ENCODE measurements at places on chromosomes 1 and 21.

GRCh38 chr1:181341026-181341632 is 142.2 kb upstream of the CACNA1E start:
- no peak for DNase-seq
- H3K4me1 ChIP-seq: no peaks in the 10 kb centered on the region
- peaks cover 3% of the 10 kb centered on the region for H3K27me3 ChIP-seq
- no peak overlapping the region for H3K4me3 ChIP-seq
- H3K27ac ChIP-seq: no peak overlapping the region
- no peaks in the 10 kb centered on the region for H3K36me3 ChIP-seq

DNA sequence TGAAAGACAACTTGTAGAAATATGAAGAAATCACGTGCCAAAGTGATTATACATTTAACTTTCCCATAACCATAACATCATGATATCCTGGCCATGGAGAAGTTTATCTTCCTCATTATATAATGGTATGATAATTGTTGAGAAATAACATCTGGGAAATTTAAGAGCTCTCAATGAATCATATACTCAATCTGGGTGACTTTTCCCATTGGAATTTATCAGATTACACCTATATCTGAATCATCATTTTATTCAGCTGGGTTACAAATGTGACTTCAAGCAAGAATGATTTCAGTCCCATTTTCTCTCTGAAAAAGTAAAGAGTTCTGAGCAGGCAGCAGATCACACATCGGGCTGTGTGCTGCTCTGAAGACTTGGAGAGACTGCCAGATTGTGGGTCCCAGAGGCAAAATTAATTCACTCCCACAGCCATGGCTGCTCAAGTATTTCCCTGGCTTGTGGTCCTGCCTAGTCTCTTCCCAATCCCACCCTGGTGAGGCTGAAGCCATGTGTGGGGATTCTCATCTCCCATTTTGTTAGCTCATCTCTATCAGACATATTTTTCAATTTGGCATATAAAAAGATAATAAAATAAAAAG is 278.0 kb downstream of the MRPL39 start:
- H3K36me3 ChIP-seq: no peaks in the 10 kb centered on the region
- DNase-seq: no peak
- H3K27ac ChIP-seq: no peak overlapping the region

- no peak overlapping the region for H3K27ac ChIP-seq
- no peak overlapping the region for H3K4me3 ChIP-seq
- peaks cover 10% of the 10 kb centered on the region for H3K4me1 ChIP-seq
- no peaks in the 10 kb centered on the region for H3K27me3 ChIP-seq
Measured at GRCh38 chr1:86872086-86872485, 41.8 kb downstream of the SELENOF start.

DNA sequence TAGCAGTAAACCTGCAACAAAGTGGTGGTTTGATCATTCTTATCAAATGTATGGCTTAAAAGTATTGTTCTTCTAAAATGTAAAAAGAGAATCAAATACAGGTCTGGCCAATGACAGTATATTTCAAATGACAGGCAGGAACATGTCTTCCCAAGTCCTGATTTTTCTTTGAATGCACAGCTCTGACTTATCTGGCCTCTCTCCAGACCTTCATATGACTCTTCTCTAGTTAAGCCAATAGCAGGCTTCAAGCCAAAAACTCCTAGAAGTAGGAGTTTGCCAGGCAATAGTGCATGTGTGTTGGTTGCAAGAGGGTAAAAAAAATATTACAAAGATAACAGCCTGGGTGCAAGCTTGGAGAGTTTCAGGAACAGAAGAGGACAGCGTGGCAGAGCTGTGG is 345.5 kb downstream of the SMYD3 start:
- H3K36me3 ChIP-seq: no peaks in the 10 kb centered on the region
- no peak overlapping the region for H3K4me3 ChIP-seq
- peaks cover 5% of the 10 kb centered on the region for H3K4me1 ChIP-seq
- H3K27me3 ChIP-seq: no peaks in the 10 kb centered on the region
- no peak for DNase-seq

- no peak overlapping the region for H3K4me3 ChIP-seq
- H3K4me1 ChIP-seq: no peaks in the 10 kb centered on the region
- no peaks in the 10 kb centered on the region for H3K27me3 ChIP-seq
- no peak for DNase-seq
- no peaks in the 10 kb centered on the region for H3K36me3 ChIP-seq
- H3K27ac ChIP-seq: no peak overlapping the region
Measured at GRCh38 chr1:96545935-96546656, 175.5 kb upstream of the PTBP2 start.

DNA sequence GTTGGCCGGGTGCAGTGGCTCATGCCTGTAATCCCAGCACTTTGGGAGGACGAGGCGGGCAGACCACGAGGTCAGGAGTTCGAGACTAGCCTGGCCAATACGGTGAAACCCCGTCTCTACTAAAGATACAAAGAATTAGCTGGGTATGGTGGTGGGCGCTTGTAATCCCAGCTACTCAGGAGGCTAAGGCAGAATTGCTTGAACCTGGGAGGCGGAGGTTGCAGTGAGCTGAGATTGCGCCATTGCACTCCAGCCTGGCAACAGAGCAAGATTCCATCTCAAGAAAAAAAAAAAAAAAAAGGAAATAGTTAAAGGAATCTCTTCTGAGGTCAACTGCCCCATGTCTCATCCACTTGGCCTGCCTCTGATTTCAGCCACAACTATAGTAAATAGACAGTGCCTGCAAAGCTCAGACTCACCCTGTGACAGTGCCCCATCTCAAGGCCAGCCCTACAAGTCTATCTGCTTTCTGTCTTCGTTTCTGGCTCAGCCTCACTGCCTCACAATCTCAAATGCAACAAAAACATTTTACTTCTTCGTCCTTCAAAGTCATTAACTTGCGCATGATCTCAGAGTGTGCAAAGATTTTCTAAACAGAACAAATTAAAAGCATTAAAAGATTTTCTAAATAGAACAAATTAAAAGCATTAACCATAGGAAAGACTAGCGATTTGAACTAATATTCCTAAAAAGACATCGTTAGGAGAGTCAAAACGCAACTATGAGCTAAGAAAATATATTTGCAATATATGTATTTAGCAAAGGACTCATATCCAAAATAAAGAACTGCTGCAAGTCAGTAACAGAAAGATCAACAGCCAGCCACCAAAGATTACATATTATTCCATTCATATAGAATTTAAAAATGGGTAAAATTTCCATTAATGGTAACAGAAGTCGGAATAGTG is 65.0 kb upstream of the PRDX6 start:
- H3K4me3 ChIP-seq: no peak overlapping the region
- peaks cover 5% of the 10 kb centered on the region for H3K36me3 ChIP-seq
- DNase-seq: no peak

DNA sequence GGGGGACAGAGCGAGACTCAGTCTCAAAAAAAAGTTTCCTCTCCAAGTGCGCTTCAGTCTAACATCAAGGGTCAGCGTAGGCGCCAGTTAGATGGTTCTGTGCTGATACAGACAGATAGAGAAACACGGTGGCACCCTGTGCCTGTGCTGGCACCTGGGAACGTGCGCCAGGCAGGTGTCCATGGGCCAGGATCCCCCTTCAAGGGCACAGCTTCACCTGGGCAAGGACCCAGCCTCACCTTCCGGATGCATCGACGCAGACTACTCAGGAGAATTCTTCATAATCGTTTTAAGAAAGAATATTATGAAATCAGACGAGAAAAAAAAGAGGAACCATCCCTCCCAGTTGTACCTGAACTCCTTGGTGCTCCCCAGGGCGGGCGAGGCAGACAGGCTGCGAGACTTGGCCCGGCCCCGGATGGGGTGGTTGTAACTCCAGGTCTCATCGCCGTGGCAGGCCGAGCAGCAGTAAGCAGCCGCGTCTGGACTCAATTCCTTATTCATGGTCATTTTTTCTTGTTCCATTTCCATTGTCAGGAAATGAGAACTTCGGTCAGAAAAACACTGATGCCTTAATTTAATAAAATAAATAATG is 13.3 kb downstream of the NADK start:
- H3K27me3 ChIP-seq: no peaks in the 10 kb centered on the region
- H3K27ac ChIP-seq: no peak overlapping the region
- peaks cover 2% of the 10 kb centered on the region for H3K4me1 ChIP-seq

- H3K27me3 ChIP-seq: peaks cover 27% of the 10 kb centered on the region
- no peak overlapping the region for H3K27ac ChIP-seq
- no peaks in the 10 kb centered on the region for H3K4me1 ChIP-seq
Measured at GRCh38 chr1:226466296-226466695, 58.4 kb upstream of the PARP1 start.

DNA sequence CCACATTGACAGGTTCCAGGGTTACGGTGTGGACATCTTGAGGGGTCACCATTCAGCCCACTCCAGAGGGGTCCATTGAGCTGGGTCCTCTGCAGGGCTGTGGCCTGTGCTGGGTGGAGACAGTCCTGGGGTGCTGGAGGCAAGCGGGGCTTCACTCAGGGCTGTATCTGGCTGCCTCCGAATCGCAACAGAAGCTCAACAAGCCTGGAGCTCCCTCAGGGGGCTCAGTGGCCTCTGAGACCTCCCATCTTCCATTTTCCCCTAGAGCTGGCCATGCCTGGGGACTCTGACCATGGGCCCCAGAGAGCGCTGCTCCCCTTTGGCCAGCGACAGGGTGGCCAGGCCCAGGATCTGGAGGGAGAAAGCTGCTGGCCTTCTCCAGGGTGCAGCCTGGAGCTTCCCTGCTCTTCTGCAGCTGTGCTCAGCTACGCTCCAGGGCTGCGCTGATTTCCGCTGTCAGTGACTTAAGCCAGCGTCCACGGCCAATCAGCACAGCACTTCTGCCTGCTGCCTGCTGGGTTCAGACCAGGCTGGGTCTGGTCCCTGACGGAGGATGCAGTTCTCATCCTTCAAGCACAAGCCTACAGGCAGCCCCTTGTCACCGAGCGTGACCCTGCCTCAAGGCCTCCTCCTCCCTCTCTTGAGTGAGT is 45.0 kb upstream of the ADARB1 start:
- no peak for DNase-seq
- H3K4me1 ChIP-seq: no peaks in the 10 kb centered on the region
- no peaks in the 10 kb centered on the region for H3K36me3 ChIP-seq
- no peak overlapping the region for H3K4me3 ChIP-seq
- H3K27ac ChIP-seq: no peak overlapping the region
- H3K27me3 ChIP-seq: peaks cover 11% of the 10 kb centered on the region

DNA sequence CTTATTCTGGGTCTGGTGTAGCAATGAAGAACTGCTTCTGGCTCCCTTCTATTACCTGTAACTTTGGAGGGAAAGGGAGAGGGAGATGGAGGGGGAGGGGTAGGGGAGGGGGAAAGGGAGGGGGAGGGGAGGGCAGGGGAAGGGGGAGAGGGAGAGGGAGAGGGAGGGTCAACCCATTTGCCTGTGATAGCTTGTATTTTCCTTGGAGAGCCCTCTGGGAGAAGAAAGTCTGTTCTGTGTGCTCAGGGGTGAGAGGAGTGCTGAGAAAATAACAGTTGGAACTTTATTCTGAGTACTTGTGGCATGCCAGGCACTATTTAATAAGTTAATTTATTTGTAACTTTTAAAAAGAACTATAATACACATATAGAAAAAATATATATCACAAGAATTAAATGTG is 70.7 kb upstream of the TSPAN2 start:
- no peaks in the 10 kb centered on the region for H3K36me3 ChIP-seq
- peaks cover 11% of the 10 kb centered on the region for H3K27me3 ChIP-seq
- DNase-seq: no peak
- no peaks in the 10 kb centered on the region for H3K4me1 ChIP-seq

- no peak overlapping the region for H3K27ac ChIP-seq
- DNase-seq: no peak
- H3K4me3 ChIP-seq: no peak overlapping the region
- no peaks in the 10 kb centered on the region for H3K36me3 ChIP-seq
- no peaks in the 10 kb centered on the region for H3K27me3 ChIP-seq
- peaks cover 2% of the 10 kb centered on the region for H3K4me1 ChIP-seq
Measured at GRCh38 chr21:28445141-28445830, 547.4 kb downstream of the LTN1 start.

DNA sequence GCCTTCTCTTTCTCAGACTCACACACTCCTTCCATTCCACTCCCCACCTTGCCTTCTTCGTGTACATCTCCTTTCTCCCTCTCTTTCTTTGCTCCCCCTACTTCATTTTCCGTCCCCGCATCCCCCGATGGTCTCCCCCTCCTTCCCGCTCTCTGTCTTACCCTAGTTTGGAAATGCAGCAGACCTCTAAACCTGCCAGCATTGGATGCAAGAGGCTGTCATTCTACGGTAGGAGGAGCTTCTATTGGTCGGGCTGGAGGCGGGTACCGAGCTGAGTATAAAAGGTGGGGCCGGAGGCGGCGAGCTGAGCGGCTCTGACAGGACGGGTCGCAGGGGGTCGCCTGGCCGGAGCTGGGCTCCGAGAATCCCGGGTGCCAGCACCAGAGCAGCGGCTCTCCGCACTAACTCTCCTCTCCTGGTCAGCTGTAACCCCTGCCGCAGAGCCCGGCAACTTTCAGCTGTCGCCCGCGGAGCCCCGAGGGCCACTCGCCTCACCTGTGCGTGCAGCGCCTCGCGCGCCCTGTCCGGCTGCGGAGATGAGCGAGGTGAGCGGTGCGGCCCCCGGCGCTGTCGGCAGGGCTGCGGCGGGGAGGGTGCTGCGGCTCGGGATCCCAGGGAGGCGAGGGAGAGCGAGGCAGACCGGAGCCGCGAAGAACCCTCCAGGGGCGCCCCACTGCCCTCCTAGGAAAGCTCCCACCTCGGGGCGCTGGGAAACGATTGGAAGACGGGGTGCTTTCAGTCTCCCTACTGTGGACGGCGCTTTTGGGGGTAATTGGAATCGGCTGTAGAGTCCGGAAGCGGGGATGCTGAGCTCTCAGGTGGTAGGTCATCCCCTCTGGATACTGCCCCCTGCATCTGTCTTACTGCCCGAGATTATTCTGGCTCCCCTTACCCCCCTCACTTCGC is at the start of gene PCP4L1:
TSS of gene PCP4L1 (plus strand) at position 307 of the 906 bp plus-strand sequence. CDS start at position 537, 230 bp downstream.
- H3K27ac ChIP-seq: no peak within 1 kb of the TSS
- H3K36me3 ChIP-seq: peaks cover 11% of the 10 kb centered on the region
- peak within 1 kb of the TSS; percentile 62 for H3K4me3 ChIP-seq
- peaks cover 46% of the 10 kb centered on the region for H3K27me3 ChIP-seq
- peaks cover 4% of the 10 kb centered on the region for H3K4me1 ChIP-seq

GRCh38 chr21:45296638-45297037 is 8.9 kb upstream of the POFUT2 start:
- no peak overlapping the region for H3K27ac ChIP-seq
- H3K27me3 ChIP-seq: peaks cover 2% of the 10 kb centered on the region
- DNase-seq: no peak
- H3K36me3 ChIP-seq: no peaks in the 10 kb centered on the region

- H3K27me3 ChIP-seq: no peaks in the 10 kb centered on the region
- no peak overlapping the region for H3K27ac ChIP-seq
- no peak overlapping the region for H3K4me3 ChIP-seq
Measured at GRCh38 chr1:188599313-188599712, 1770.6 kb downstream of the PLA2G4A start.

GRCh38 chr1:152960452-152961044 is 9.9 kb upstream of the SPRR4 start:
- H3K27ac ChIP-seq: no peak overlapping the region
- no peak overlapping the region for H3K4me3 ChIP-seq
- no peaks in the 10 kb centered on the region for H3K27me3 ChIP-seq
- no peak for DNase-seq

Data from activated T-helper 2 cell treated with anti-CD3 and anti-CD28 coated beads, Interferon-gamma antibody, Interleukin-2, Interleukin-4, amounts not matched to agents 10 μg/mL and 5 μg/mL and 100 μg/mL, durations not matched to agents 14 hours and 24 hours and 36 hours (primary cell).